ENCODE measurements at places on chromosomes 16 and 17.

DNA sequence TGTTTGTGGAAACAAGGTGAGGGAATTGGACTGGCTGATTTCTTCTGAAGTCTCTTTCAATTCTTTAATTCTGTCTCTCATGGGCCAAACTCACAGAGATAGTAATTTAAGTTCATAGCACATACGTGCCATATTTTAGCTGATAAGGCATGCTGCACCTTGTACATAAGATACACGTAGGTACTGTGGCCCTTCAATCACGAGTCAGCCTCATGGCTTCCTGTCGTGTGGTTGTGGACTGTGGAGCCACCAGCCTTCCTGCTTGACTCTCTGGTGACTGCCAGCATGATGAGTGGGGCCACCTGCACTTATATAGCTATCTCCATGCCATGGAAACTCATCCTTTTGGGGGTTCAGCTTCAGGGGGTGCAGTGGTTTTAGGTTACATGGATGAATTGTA lies 25.1 kb downstream of the KSR1 start:
- no peak for DNase-seq

DNA sequence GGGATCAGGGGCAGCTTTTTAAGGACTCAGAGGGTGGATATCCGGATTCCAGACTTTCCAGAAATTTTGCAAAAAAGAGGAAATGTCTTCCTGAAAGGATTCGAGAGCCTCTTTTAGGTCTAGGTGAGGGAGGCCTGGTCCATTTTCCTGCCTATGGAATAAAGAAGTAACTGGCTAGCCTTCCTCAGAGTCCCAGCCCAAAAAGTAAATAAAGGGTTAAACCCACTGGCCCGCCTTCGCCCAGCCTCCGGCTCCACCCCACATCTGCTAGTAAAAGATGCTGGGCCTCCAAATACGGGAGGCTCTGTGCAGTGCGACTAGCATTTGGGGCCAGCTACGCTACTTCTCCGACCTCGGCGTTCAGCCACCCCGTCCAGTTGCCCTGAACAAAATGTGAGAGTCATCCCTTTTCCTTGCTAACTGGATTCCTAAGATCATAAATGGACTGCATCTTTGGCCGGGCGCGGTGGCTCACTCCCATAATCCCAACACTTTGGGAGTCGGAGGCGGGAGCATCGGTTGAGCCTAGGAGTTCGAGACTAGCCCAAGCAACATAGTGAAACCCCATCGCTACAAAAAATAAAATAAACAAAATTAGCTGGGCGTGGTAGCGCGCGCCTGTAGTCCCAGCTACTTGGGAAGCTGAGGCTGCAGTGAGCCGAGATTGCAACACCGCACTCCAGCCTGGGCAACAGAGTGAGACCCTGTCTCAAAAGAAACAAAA lies 824 bp upstream of the MPP2 start:
- DNase-seq, result peak; percentile 83

DNA sequence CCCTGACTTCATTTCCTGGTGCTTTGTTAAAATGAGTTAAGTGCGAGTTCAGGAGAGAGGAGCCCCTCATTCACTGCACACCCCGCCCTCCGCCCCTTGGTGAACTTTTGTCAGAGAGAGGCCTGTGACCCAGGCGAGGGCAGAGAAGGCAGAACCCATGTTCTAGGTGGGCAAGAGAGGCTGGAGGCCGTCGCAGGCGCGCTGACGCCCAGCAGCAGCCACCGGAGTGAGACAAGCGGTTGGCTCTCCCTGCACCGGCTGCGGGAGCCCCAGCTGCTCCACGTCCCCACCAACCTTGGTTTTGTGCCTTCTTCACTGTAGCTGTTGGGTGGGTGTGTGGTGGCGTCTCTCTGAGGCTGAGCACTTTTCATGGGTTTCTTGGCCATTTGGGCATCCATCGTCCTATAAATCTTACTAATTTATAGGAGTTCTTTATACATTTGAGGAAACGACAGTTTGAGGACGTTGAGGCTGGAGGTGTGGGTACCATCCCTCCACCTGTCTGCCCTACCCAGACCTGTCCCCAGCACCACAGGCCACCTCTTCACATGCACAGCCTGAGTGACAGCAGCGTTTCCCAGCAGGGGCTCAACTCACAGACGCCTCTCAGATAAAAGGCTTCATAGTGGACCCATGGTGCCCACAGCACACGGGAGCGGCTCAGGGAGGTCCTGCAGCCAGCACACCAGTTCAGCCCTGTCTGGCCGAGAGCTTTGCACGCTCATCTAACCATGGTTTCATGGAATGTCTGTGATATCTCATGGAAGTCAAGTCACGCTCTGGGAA lies 45.2 kb upstream of the CBFA2T3 start:
- DNase-seq, result no peak

GRCh38 chr17:37344519-37344918 lies 31.3 kb upstream of the C17orf78 start:
- DNase-seq, result no peak

- DNase-seq, result no peak
These were observed 42.0 kb downstream of the WNT3 start for GRCh38 chr17:46776298-46777005.

GRCh38 chr17:37848690-37849616 lies 75.3 kb upstream of the TBC1D3K start:
- DNase-seq, result no peak

- DNase-seq, result no peak
These were observed 32.4 kb upstream of the NOL11 start for GRCh38 chr17:67685351-67685750.

All from femur (tissue), 1 donor.